ENCODE measurements at places on chromosomes 7 and 10. TPM values are rescaled to one million over a fixed set of nuclear protein-coding genes. Genes with fewer than 3 reads are reported as not detected.
A peak's percentile ranks its signal among the peaks of the same experiment; 100 is the strongest.

GRCh38 chr7:16960337-16960965 is 78.7 kb upstream of the AGR3 start:
- no peak for DNase-seq

Gene ETV1
- 25.6 TPM for polyA plus RNA-seq

Gene PTF1A
- not detected for polyA plus RNA-seq

Gene SFRP5
- 1.9 TPM for polyA plus RNA-seq

Gene CTAGE8
- 0.24 TPM for polyA plus RNA-seq

GRCh38 chr7:42662862-42663261 is 249.0 kb downstream of the C7orf25 start:
- no peak for DNase-seq

Gene TMEM176B
- 20.1 TPM for polyA plus RNA-seq

DNA sequence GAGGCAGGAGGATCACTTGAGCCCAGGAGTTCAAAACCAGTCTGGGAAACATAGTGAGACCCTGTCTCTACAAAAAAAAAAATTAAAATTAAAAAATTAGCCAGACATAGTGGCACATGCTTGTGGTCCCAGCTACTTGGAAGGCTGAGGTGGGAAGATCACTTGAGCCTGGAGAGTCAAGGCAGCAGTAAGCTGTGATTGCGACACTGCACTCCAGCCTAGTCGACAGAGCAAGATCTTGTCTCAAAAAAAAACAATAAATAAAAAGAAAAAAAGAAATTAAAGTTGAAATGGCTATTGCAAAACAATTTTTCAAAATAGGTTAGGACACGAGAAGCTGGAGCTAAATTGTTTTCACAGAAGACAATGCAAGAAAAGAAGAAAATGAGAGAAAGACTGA is 379.0 kb upstream of the RNF32 start:
- no peak for DNase-seq

GRCh38 chr10:86723009-86723408 is 33.4 kb upstream of the BMPR1A start:
- DNase-seq: no peak

Gene LIPM
- not detected for polyA plus RNA-seq

Gene PKD2L1
- 1.3 TPM for polyA plus RNA-seq

Gene CPED1
- 0.22 TPM for polyA plus RNA-seq

GRCh38 chr10:15310776-15311568 is 60.1 kb downstream of the FAM171A1 start:
- DNase-seq: peak; percentile 26

DNA sequence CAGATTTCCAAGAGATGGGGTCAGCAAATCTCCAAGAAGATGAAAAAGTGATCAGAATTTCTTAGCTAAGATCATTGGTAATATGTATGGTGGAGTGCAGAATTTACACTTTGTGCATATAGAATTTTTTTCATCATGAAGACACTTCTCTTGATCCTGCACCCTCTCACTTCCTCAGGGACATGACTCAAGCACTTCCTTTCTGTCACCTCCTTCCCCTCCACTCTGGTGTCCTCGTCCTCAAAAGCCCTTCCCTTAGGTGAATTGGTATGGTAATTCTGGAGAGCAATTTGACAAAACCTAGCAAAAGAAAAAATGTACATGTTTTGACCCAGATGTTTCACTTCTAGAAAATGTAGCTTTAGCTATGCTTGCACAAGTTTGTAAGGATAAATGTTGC is 18.1 kb downstream of the CALN1 start:
- no peak for DNase-seq

DNA sequence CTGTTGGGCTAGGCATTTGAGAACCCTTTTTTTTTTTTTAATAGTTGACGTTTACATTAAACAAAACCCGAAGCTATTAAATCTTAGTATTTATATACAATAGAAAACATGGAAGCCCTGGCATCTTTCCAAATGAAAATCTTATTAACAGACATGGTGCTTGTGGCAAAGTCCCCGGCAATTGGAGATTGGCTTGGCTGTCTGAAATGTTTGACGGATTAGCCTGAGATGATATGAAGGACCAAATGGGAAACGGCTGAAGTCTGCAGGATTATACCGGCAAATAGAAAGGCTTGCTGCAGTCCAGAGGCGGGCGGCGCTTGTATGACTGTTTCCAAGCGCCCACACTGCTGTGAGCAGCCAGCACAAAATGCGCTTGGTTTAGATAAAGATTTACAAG is 105.6 kb downstream of the BUB3 start:
- peak; percentile 56 for DNase-seq

DNA sequence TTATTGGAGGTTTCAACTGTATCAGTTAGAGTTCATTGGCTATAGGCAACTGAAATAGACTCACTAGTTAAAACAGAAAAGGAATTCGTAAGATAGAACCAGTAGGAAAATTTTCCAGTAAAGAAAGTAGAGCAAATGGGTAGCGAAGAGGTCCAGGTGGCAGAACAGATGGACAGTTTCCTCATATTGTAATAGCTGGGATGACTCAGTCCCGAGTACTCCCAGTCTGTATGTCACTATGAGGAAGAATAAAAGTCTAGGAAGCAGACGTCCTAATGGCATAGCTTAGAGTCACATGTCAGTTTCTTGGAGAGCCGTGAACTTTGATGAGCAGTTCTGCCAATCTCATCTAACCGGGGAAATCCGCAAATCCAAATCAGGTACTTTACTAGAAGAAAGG is 95.3 kb downstream of the RNF32 start:
- DNase-seq: no peak

Gene PMS2
- 11.7 TPM for polyA plus RNA-seq

Gene LOXL4
- polyA plus RNA-seq: 0.25 TPM

GRCh38 chr10:97311111-97311626 is 7.9 kb upstream of the FRAT1 start:
- DNase-seq: no peak

Gene ACTR1A
- 195 TPM for polyA plus RNA-seq

Gene KNDC1
- 12.0 TPM for polyA plus RNA-seq
